ENCODE measurements at places on chromosomes 11 and 22. TPM values are rescaled to one million over a fixed set of nuclear protein-coding genes. Genes with fewer than 3 reads are reported as not detected.
A peak's percentile ranks its signal among the peaks of the same experiment; 100 is the strongest.

GRCh38 chr22:49604732-49605302 is 222.9 kb downstream of the BRD1 start:
- no peaks in the 10 kb centered on the region for H3K36me3 ChIP-seq
- no peaks in the 10 kb centered on the region for H3K4me1 ChIP-seq
- H3K4me3 ChIP-seq: no peak overlapping the region
- peak; percentile 1 for DNase-seq
- H3K27ac ChIP-seq: no peak overlapping the region

GRCh38 chr11:69040581-69041260 is 8.0 kb upstream of the TPCN2 start:
- no peak overlapping the region for H3K4me3 ChIP-seq
- no peak for DNase-seq
- no peak overlapping the region for H3K27ac ChIP-seq
- H3K4me1 ChIP-seq: peaks cover 7% of the 10 kb centered on the region
- H3K27me3 ChIP-seq: no peaks in the 10 kb centered on the region

- H3K27me3 ChIP-seq: no peaks in the 10 kb centered on the region
- DNase-seq: peak; percentile 47
- no peak overlapping the region for H3K4me3 ChIP-seq
- H3K36me3 ChIP-seq: no peaks in the 10 kb centered on the region
These were observed 43.1 kb downstream of the FAM168A start for GRCh38 chr11:73554671-73555320.

- H3K4me1 ChIP-seq: no peaks in the 10 kb centered on the region
- H3K27me3 ChIP-seq: no peaks in the 10 kb centered on the region
- no peaks in the 10 kb centered on the region for H3K36me3 ChIP-seq
These were observed 207.1 kb upstream of the ARHGAP20 start for GRCh38 chr11:110919241-110919922.

GRCh38 chr22:22897947-22898346 is 10.3 kb downstream of the IGLL5 start:
- H3K4me1 ChIP-seq: no peaks in the 10 kb centered on the region
- no peak overlapping the region for H3K4me3 ChIP-seq
- DNase-seq: no peak

DNA sequence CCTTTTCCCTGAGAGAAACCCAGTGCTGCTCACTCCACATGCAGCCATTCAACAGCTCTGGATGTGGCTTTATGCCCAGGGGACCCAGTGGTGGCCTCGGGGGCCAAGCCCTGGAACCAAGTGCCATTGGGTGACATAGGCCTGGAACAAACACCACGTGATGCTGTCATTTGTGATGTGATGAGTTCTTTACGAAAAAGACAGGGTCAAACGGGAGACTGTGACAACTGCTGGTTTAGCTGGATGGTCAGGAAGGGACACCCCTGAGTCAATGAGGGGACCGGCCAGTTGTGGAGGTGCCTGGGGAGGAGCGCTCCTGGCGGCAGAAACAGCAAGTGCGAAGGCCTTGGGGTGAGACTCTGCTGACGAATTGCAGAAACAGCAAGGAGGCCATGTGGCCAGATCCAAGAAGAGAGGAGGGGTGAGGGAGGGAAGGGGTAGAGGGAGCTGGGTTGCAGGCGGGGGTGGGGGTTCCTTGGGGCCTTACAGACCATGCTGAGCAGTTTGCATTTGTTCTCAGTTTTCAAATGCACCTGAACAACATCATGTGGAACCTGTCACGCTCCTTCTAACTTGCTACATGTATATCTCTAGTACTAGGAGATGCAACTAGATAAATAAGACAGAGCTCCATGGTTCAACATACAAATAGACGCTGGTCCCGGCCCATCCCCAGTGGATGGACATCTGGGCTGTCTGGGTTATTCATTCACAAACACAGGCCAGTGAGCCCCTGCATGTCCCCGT is 56.1 kb downstream of the IGLL5 start:
- H3K4me1 ChIP-seq: no peaks in the 10 kb centered on the region
- H3K4me3 ChIP-seq: no peak overlapping the region
- peaks cover 60% of the 10 kb centered on the region for H3K27me3 ChIP-seq
- no peak overlapping the region for H3K27ac ChIP-seq
- H3K36me3 ChIP-seq: no peaks in the 10 kb centered on the region
- DNase-seq: peak; percentile 39

DNA sequence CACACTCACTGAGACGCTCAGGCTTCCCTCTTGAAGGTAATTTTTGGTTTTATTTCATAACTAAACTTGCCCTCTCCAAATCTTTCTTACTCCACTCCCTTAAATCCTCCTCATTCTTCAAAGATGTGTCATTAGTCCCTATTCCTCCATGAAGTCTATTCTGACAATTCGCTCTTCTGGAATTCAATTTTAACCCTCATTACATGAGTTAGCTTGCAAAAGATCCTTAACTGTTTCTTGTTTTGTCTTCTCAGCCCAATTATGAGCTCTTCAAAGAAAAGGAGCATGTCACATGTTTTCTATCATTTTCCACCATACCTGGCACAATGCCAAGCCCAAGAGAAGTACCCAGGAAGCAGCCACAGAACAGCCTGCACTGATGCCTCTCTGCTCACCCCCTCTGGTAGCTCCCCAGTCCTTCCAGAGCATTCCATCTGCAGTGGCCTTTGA is 13.0 kb downstream of the GALNT18 start:
- no peaks in the 10 kb centered on the region for H3K4me1 ChIP-seq
- H3K36me3 ChIP-seq: no peaks in the 10 kb centered on the region
- no peaks in the 10 kb centered on the region for H3K27me3 ChIP-seq
- DNase-seq: no peak
- H3K4me3 ChIP-seq: no peak overlapping the region

DNA sequence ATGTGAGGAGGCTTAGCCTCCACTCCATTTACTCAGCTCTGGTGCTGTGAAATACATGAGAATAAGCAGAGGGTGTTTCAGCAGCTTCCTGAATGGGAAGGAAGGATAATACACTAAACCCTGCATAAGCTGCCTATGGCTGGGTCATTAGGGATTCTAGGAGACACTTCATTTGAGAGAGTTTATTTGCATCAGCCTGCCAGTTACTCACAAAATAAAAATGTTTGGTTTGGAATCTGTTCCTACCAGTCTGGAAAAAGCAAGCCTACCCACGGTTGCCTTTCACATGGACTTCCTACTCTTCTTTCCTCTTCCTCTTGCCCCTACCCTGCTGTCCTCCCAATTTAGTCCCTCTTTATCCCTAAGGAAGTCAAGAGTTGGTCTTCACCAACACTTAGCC is 20.5 kb downstream of the SLC1A2 start:
- H3K4me1 ChIP-seq: peaks cover 17% of the 10 kb centered on the region
- no peak overlapping the region for H3K4me3 ChIP-seq
- H3K36me3 ChIP-seq: no peaks in the 10 kb centered on the region

- H3K4me3 ChIP-seq: no peak overlapping the region
- no peak overlapping the region for H3K27ac ChIP-seq
- no peak for DNase-seq
- H3K4me1 ChIP-seq: peaks cover 8% of the 10 kb centered on the region
- H3K36me3 ChIP-seq: no peaks in the 10 kb centered on the region
- peaks cover 38% of the 10 kb centered on the region for H3K27me3 ChIP-seq
These were observed 47.3 kb upstream of the WNT7B start for GRCh38 chr22:46024136-46024840.

GRCh38 chr11:3164138-3164551 is 965 bp downstream of the OSBPL5 start:
- no peak overlapping the region for H3K27ac ChIP-seq
- H3K4me1 ChIP-seq: peaks cover 18% of the 10 kb centered on the region
- DNase-seq: no peak
- no peaks in the 10 kb centered on the region for H3K36me3 ChIP-seq
- peaks cover 40% of the 10 kb centered on the region for H3K27me3 ChIP-seq

GRCh38 chr11:119375337-119376196 is 5.9 kb downstream of the USP2 start:
- peak; percentile 48 for DNase-seq
- H3K27ac ChIP-seq: no peak overlapping the region
- peaks cover 49% of the 10 kb centered on the region for H3K4me1 ChIP-seq
- no peak overlapping the region for H3K4me3 ChIP-seq
- H3K36me3 ChIP-seq: no peaks in the 10 kb centered on the region

GRCh38 chr11:12884751-12885318 is 124.3 kb upstream of the RASSF10 start:
- H3K27ac ChIP-seq: no peak overlapping the region
- no peaks in the 10 kb centered on the region for H3K4me1 ChIP-seq
- H3K36me3 ChIP-seq: peaks cover 3% of the 10 kb centered on the region
- no peak overlapping the region for H3K4me3 ChIP-seq
- no peak for DNase-seq

GRCh38 chr11:23789200-23789853 is 707.5 kb upstream of the LUZP2 start:
- no peak overlapping the region for H3K27ac ChIP-seq
- H3K36me3 ChIP-seq: no peaks in the 10 kb centered on the region
- H3K4me3 ChIP-seq: no peak overlapping the region
- no peaks in the 10 kb centered on the region for H3K27me3 ChIP-seq
- peaks cover 3% of the 10 kb centered on the region for H3K4me1 ChIP-seq

Gene CPT1A
- total RNA-seq: 9.5 TPM

Gene LUZP2
- 2.6 TPM for total RNA-seq

Gene SLC35E4
- total RNA-seq: 10.4 TPM

Gene PGA3
- total RNA-seq: not detected
